ENCODE measurements at places on chromosomes 5 and 9.

GRCh38 chr5:42653705-42654104 is 102.9 kb upstream of the CCDC152 start:
- DNase-seq: no peak

GRCh38 chr9:98545021-98545420 is 163.7 kb downstream of the GABBR2 start:
- DNase-seq: no peak

DNA sequence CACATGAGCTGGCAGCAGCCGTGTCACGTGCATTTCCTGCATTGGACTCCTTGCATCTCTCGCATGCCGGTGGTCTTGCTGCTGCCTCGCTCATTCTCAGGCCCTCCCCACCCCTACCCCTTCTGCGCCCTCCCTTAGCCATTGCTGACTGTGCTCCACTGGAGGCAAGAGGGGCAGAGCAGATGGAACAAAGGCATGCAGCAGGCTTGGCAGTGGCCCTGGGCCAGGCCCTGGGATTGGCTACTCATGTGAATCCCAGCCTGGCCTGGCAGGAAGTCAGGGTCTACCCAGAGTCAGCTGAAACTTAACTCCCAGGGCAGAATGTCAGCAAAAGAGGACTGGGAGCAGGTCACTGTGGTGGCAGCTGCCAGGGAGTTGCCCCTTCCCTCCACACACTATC is 62.3 kb downstream of the TSTD2 start:
- DNase-seq: no peak

DNA sequence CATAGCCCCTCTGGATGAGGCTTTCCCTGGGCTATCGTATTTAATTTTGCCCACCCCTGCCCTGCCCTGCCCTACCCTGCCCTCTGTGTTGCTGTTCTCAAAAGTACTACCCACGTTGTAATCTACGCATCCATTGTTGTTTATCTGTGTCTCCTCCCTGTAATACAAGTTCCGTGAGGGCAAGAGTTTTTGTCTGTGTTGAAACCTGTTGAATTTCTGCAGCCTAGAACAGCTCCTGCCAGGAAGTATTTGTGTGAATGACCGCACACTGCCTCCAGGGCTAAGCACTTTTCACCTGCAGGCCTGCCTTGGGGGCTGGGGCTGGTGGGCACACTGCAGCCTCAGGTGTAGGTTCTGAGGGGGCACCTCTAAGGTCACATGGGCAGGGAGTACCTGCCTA is 244.8 kb downstream of the HSPA4 start:
- no peak for DNase-seq

GRCh38 chr9:22528485-22528884 is 81.9 kb downstream of the DMRTA1 start:
- no peak for DNase-seq

GRCh38 chr9:138114501-138115245 is 237.1 kb downstream of the CACNA1B start:
- no peak for DNase-seq

DNA sequence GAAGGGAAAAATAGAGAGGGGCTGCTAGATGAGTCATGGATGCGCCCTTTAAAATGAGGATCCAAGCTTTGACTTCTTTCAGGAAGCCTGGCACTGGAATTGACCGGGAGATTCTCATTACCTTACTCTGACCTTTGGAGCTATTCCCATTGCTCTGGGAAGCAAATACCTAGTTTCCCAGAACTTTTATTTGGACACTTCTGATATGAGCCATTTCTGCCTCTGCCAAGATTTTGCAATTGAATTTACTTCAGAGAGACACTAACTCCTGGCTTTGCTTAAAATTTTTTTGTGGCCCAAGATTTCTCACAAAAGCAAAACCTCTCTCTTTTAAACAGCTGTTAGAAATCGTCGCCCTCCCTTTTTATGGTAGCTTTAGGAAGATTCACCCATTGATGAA is 15.7 kb upstream of the AGXT2 start:
- no peak for DNase-seq

- DNase-seq: no peak
Observed at GRCh38 chr9:19465586-19466279, 56.9 kb downstream of the ACER2 start.

GRCh38 chr9:2085716-2086115 is 70.6 kb downstream of the SMARCA2 start:
- DNase-seq: no peak

- DNase-seq: no peak
Observed at GRCh38 chr9:114935119-114935518, 4.7 kb upstream of the TNFSF8 start.

- no peak for DNase-seq
Observed at GRCh38 chr9:68721666-68722330, 16.8 kb downstream of the PIP5K1B start.

GRCh38 chr5:80963966-80964481 is 3.9 kb downstream of the RASGRF2 start:
- DNase-seq: no peak

- no peak for DNase-seq
Observed at GRCh38 chr5:154364771-154365170, 81.0 kb upstream of the SAP30L start.

DNA sequence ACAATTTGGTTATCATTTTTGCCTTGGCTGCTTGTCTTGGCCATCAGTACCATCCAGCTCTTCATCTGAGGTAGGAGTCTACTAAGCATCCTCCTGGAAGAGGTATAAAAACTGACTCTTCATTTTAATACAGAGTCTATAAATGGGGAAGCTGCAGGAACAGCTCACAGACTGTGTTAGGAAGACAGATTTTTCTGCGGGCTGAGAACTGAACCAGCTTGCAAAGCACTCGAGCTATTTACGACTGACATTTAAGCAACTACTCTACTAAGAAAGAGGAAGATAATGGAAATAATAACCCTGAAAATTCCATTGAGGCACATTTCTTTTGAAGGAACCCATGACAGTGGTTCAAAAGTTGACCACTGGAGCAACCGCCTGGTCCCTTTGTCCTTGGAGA is 314.5 kb upstream of the RFX3 start:
- DNase-seq: no peak

DNA sequence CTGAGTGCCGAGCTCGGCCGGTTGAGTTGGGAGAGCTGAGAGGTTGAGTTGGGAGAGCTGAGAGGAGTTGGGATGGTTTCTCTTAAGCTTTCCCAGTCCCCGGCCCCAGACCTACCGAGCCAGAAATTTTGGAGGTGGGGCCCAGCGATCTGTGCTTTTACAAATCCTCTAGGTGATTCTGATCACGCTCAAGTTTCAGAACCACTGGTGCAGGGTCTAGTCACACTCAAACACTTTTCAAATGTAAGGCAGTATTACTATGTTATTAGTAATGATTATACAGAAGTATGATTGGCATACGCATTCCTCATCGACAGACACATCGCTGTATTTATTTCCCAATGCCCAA is 256 bp upstream of the CLINT1 start:
- DNase-seq: no peak

DNA sequence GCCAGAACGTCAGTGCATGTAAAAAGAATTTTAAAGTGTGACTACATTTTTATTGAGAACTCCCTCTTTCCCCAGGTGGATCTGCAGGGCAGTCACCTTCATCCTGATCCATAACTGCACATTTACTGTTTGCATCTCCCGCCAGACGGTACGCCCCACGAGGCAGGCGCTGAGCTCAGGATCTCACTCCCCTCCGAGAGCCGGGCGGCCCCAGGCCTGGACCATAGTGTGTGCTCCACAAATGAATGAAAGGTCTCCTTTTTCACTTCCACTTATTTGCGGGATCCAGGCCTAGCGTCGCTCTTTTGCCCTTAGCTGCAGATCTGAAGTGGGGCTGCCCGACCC is 378 bp downstream of the DROSHA start:
- no peak for DNase-seq

DNA sequence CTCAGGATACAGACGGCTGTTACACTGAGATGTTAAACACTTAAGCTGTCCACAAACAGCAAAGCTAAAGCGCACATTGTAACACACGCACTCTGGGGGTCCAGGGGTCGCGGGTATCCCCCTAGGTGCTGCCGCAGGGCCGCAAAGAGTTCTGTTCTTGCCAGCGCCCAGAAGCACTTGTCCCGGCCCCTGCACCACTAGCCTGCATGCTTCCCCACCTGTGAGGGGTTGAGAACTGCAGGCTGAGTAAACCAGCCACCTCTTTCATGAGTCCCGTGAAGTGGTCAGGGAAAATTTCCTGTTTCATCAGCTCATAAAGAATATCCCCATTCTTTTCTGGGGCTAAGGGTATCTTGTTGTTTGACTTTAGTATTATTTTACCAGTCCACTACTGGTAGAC is 154.4 kb upstream of the FBXL17 start:
- DNase-seq: no peak

DNA sequence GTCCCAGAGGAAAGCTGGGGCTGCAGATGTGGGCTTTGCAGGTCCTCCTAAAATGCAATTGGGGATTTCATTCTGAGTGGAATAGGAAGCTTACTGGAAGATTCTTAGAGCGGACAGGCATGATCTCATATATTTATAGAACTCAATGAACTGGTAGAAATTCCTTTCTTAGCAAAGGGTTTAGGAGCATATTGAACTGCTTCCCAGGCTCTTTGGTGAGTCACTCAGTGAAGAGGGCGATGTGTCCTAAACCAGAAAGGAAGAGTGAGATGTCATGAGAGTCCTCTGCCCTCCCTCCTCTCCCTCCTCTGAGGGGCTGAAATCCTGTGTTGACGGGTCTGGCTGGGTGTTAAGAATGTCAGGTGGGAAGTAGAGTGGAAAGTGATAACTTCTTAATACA is 26.3 kb upstream of the SEMA6A start:
- DNase-seq: no peak

GRCh38 chr9:93648836-93649235 is 72.5 kb downstream of the PHF2 start:
- DNase-seq: no peak

GRCh38 chr9:130874783-130875182 is 21.8 kb downstream of the QRFP start:
- no peak for DNase-seq

GRCh38 chr9:94860678-94861588 is 134.4 kb downstream of the AOPEP start:
- DNase-seq: peak; percentile 84

- no peak for DNase-seq
Observed at GRCh38 chr9:121670431-121670830, 19.0 kb downstream of the DAB2IP start.

GRCh38 chr5:145980718-145981117 is 44.3 kb downstream of the SH3RF2 start:
- DNase-seq: no peak

GRCh38 chr9:124251605-124252378 is 6.0 kb upstream of the NEK6 start:
- DNase-seq: peak; percentile 20

GRCh38 chr9:18442629-18443491 is 31.1 kb upstream of the ADAMTSL1 start:
- no peak for DNase-seq

DNA sequence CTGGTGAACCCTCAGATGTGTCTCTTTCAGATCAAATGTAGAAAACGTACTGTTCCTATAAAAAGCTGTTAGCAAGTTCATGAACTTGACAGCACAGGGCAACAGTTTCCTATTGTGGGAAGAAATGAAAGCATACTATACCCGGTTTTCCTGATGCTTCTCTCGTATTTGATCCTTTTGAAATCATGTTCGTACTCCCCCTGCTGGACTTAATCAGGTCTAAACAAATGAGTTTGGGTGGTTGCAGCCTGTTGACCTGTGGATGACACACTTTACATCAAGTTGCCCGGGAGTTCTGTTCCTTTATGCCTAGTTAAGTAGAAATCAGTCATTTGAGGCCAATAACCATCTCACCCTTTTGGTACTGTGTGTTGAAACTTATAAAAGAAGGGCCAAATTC is 1992.3 kb downstream of the MAT2B start:
- no peak for DNase-seq

GRCh38 chr9:96818533-96818932 is 35.8 kb downstream of the ZNF782 start:
- no peak for DNase-seq

- DNase-seq: no peak
Observed at GRCh38 chr9:93094658-93095204, 1.3 kb upstream of the CARD19 start.

- DNase-seq: no peak
Observed at GRCh38 chr5:121707178-121707577, 144.5 kb upstream of the FTMT start.

- DNase-seq: no peak
Observed at GRCh38 chr9:13480693-13481092, 201.2 kb upstream of the MPDZ start.

GRCh38 chr5:67030289-67031056 is 166.1 kb downstream of the CD180 start:
- DNase-seq: no peak

- no peak for DNase-seq
Observed at GRCh38 chr9:1120500-1121165, 70.5 kb downstream of the DMRT2 start.

- no peak for DNase-seq
Observed at GRCh38 chr5:16625096-16625495, 8.3 kb upstream of the RETREG1 start.

DNA sequence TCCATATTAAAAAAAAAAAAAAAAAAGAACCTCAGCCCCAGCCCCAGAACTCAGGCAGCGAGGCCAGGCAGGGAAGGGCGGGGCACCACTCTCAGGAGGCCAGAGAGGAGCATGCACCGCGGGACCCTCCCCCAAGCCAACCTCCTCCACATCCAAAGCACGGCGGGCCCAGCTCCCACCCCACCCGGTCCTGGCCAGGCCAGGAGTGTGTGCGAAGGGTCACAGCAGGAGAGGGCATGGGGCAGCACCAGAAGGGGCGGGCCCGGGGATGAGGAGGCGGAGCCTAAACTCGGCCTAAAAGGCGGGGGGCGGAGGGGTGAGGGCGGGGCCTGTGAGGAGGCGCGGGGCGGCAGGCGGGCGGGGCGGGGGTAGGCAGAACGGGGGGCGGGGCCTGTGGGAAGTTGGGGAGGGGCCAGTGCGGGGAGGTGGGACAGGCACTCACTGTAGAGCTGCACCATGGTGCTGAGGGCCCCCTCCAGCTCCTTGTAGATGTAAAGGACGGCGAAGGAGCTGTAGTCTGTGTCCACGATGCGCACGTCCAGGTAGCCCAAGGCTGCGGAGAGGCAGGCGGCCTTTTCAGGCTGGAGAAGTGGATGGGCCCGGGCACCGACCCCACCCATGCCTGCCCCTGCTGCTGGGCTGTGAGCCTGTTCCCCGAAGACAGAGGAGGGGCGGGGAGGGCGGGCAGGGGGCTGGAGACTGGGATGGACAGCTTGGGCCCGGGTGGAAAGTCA is 1.2 kb downstream of the LCN15 start:
- no peak for DNase-seq

GRCh38 chr9:99824378-99825171 is 2.9 kb downstream of the NR4A3 start:
- DNase-seq: peak; percentile 76

DNA sequence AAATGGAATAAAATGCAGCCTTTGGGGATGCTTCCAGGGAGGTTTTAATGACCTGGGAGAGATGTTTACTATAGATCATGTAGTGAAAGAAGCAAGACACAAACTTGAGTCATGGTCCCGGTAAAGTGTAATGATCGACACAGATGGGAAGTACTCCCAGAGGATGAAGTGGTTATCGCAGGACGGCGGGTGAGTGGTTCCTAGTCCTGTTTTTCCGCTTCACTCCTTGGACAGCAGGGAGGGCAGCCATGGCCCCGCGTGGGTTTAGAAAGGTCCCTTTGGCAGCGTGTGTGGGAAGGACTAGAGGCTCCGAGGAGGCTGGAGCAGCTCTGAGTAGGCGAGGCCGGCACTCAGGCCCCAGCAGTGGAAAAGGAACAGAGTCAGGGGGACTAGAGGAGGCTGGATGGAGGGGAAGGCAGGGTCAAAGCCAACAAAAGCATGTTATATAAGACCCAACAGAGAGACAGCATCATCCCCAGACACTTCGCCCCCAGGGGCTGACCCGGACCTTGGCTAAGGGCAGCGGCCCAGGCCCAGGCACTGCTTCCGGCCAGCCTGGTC is 49.2 kb upstream of the STXBP1 start:
- DNase-seq: no peak
